ENCODE measurements at places on chromosomes 2 and 18. TPM values are rescaled to one million over a fixed set of nuclear protein-coding genes. Genes with fewer than 3 reads are reported as not detected.

GRCh38 chr18:80179857-80180558 lies 67.3 kb downstream of the PARD6G start:
- DNase-seq, result no peak

DNA sequence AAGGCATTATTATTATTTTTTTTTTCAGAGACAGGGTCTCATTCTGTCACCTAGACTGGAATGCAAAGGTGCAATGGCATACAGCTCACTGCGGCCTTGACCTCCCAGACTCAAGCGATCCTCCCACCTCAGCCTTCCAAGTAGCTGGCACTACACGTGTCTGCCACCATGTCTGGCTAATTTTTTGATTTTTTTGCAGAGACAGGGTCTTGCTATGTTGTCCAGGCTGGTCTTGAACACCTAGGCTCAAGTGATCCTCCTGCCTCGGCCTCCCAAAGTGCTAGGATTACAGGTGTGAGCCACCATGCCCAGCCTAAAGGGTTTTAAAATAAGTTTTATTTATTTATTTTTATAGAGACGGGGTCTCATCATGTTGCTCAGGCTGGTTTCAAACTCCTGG lies 45.3 kb upstream of the AP1S3 start:
- no peak for DNase-seq

DNA sequence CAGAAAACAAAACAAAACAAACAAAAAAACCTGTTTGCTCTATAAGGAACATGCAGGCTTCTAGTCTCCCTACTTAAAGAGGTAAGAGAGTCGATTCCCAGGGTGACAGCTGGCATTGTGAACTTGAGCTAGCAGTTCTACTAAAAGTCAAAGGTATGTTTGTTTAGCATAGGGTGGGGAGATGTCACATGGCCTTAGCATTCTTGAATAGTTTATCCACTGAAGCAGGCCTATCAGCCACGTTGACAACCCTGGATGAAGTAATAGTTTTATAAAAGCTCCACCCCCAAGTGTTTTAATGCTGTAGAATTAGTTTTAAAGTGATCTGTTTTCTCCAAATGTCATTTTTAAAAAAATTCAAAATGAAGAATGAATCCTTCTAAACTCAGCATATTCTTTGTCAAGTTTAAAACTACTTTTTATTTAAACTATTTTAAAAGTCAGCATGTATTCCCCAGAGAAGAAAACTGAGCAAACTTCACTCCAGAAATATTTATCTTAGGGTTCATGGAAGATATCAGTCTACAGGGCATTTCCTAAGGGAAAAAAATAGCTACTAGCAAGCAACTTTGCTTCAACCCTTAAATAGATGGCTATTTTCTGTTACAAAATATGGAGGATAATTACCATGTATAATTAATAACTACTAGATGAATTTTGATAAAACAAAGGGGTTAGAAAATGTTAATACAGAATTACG lies 1.7 kb downstream of the MYOM1 start:
- no peak for DNase-seq

GRCh38 chr18:75896865-75897264 lies 469.4 kb upstream of the SMIM21 start:
- DNase-seq, result no peak

GRCh38 chr18:42536442-42536841 lies 579.0 kb downstream of the RIT2 start:
- no peak for DNase-seq

GRCh38 chr2:200740907-200741306 lies 70.8 kb upstream of the BZW1 start:
- DNase-seq, result no peak

GRCh38 chr2:128366713-128367511 lies 48.2 kb upstream of the HS6ST1 start:
- DNase-seq, result no peak

DNA sequence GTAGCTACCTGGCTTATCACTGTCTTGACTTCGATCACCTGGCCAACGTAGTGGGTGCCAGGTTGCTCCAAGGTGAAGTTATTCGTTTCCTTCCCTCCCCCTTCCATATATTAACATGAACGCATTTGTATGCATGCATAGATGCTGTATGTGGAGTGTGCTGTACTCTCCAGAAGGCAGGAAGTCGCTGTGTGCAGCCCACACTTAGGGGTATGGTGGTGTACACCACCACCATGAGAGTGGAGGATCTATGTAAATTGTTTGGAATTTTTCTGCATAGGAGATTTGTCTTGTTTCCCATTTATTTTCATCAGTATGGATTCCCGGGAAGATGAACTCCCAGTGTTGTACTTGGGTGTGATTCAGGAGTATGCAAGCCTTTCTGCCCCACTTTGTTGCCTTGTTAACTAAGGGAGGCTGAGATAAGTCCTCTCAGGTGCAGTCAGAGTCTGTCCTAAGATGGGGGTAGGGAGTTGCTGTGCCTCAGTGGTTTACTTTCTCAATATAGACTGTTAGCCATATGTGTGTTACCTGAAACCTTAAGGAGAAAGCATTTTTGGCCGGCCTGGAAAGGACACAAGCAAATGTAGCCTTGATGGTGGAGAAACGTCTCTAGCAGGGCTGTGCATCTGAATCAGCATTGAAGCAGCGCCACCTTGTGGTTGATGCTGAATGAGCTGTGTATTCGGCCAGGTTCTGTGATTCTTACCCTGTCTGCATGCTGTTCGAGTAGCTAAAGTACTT lies 149.8 kb downstream of the TANC1 start:
- peak; percentile 91 for DNase-seq

GRCh38 chr2:222651718-222652418 lies 4.0 kb downstream of the FARSB start:
- DNase-seq, result no peak

DNA sequence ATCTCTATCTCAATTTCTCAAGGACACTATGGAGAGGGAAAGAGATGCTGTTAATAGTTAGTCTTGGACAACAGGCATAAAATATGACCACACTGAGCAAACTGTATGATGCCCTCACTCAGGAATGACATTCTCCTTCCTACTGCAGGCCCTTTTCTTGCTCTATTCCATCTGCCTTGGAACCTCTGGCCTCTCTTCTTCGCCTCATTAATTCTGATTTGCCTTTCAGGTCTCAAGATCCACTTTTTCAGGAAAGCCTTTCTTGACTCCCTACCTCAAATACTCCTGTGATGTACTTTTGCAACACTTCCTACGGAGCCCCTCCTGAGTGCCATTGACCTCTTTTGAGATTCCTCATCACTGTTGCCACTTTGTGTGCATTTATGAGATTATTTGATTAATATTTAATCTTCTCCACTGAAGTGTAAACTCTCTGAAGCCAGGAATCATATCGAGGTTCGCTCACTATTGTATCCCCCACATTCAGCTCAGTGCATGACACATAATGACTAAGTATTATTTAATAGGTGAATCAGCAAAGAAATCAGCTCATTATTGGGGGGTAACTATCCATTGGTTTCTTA lies 21.3 kb upstream of the SPP2 start:
- DNase-seq, result no peak

GRCh38 chr2:222424729-222425671 lies 657 bp downstream of the SGPP2 start:
- no peak for DNase-seq

GRCh38 chr2:14781142-14781541 lies 148.6 kb downstream of the LRATD1 start:
- no peak for DNase-seq

GRCh38 chr2:160108646-160109045 lies 46.2 kb upstream of the PLA2R1 start:
- DNase-seq, result no peak

GRCh38 chr2:19675856-19676460 lies 225.8 kb downstream of the TTC32 start:
- no peak for DNase-seq

- no peak for DNase-seq
Observed at GRCh38 chr2:239811806-239812560, 213.2 kb downstream of the NDUFA10 start.

DNA sequence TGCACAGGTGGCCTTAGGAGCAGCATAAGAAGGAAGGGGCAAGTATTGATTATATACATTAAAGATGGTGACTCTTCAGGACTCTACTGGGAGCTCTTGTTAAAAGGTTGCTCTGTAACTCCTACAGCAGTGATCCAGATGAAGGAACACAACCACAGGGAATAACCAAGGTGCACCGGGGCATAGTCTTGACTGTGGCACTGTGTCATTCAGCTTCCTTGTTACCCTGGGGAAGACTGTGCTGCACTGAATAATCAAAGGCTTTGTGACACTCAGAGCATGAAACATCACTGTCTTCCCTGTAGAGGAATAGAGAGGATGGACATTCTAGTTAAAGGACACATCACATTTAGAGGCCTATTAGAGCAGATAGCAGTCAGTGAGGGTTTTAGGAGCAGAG lies 105.3 kb downstream of the UBE2E3 start:
- no peak for DNase-seq

DNA sequence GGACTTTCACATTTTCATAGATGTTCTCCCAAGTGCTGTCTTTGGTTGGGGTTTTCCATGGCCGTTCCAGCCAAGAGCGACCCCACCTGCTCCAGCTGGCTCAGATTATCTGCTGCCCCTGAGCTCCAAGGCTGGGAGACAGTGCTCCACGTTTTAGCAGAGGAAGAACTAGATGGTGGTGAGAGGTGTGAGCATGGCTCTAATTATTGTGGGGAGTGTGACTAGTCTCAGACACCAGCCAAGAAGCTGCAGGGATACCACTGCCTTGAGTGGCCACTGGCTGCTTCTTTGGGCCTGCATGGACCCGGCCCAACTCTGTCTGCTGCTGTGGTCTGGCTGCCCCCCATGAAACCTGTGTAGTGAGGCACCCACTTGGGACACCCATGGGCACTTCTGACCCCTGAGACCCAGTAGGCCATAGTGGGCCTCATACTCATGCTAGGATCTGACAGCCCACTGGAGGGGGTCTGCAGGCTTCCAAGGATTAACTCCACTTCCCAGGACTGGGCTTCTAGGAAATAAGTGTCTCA lies 2.8 kb upstream of the NCL start:
- no peak for DNase-seq

- no peak for DNase-seq
Observed at GRCh38 chr2:7927691-7928090, 754.2 kb upstream of the ID2 start.

DNA sequence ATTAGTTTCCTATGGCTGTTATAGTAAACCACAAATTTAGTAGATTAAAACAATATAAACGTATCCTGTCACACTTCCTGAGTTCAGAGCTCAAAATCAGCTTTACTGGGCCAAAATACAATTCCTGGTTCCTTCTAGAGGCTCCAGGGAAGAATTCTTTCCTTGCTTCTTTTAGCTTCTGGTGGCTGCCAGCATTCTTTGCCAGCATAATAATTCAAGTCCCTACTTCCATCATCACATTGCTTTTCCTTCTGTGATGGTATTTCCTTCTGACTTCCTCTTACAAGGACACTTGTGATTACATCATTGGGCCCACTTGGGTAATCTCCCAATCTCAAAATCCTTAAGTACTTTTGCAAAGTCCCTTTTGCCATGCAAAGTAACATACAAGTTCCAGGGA lies 40.6 kb downstream of the MOB4 start:
- peak; percentile 78 for DNase-seq

GRCh38 chr2:73079636-73080035 lies 8.1 kb upstream of the SFXN5 start:
- no peak for DNase-seq

DNA sequence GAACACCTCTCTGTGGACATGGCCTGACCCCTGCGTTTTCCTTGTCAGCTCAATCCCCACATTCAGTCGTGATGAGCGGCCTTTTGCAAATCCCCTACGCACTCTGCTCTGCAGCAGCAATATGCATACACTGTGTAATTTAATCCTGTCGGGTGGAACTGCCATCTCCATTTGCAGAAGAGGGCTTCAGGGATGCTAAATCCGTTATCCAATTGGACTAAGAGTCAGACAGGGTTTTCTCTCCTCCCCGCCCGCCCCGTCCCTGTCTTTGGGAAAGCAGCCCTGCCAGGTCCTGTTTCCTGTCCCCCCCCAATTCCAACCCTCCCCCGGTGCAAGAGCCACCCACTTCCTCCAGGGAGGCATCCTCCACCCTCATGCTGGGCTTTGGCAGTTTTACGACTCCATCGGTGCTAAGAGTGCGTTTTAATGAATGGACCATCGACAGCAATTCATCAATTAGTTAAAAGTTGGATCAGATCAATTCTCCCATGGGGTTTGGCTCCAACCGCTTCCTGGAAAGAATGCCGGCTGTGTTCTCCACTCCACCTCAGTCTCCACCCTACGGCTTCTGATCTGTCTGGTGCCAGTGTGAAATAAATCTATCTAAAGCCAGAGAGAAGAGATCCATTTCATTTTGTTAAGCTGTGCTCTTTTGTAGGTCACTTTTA lies 53.5 kb upstream of the ASAP2 start:
- peak; percentile 9 for DNase-seq

DNA sequence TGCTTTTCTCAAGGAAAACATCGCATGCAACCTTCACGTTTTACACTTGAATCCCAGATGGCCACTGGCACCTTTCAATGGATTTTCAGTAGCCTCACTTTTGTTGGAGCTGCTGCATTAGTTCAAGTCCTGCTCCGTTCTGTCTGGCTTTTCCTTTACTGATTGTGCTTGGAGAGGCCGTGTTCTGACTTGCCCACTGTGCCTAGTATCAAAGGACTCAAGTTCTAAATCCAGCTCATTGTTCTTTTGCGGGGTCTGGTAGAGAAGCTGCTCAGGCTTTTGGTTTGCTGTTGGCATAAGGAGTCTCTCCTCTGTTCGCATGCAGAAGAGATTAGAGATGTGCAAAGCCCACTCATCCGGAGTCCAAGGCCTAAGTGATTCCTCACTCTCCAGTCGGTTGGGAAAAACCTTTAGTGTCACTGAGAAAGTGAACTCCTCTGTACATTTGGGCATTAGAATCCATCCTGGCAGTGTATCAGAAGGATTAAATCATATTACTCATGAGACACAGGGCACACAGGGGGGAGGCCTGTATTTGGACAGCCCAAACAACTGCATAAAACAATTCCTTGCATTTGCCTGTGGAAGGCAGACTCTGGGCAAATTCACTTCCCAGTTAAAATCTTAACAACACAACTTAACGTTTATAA lies 69.7 kb downstream of the NCK2 start:
- no peak for DNase-seq

DNA sequence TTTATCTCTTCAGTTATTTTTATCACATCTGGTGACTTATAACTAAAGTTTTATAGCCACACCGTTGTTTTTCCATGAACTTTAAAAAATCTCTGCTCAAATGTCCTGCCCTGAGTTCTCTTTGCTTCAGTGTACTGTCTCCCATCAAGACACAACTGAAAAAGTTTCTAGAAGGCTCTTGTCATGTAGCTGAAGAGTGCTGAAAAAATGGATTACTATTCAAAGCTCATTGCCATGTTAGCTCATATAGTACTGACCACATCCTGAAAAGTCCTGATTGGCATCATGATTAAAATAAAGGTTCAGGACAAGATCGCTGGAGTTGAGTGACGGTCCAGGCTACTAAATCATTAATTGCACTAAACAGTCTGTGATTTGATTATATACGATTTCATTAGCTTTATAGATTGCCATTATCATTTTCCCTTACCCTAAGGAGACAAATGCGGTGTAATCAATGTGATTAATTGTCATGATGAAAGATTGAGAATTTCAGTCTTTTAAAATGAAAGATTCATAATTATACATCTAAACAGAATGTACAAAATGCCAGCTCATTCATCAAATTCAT lies 62.2 kb downstream of the MFSD6 start:
- peak; percentile 60 for DNase-seq

GRCh38 chr2:176766005-176766404 lies 446.6 kb upstream of the HNRNPA3 start:
- DNase-seq, result no peak

ACMSD gene
- total RNA-seq, result not detected

REG1B gene
- not detected for total RNA-seq

KIF1A gene
- under 0.01 TPM for total RNA-seq

CIB4 gene
- total RNA-seq, result not detected

REG3G gene
- not detected for total RNA-seq

UGT1A8 gene
- not detected for total RNA-seq

ICOS gene
- total RNA-seq, result not detected

IL37 gene
- total RNA-seq, result not detected

UCN gene
- total RNA-seq, result 0.40 TPM

GALR1 gene
- not detected for total RNA-seq

KCNE4 gene
- under 0.01 TPM for total RNA-seq
